ENCODE measurements at places on chromosomes 5 and 9.

- DNase-seq: no peak
Measured at GRCh38 chr5:125257997-125258396, 511.6 kb upstream of the ZNF608 start.

DNA sequence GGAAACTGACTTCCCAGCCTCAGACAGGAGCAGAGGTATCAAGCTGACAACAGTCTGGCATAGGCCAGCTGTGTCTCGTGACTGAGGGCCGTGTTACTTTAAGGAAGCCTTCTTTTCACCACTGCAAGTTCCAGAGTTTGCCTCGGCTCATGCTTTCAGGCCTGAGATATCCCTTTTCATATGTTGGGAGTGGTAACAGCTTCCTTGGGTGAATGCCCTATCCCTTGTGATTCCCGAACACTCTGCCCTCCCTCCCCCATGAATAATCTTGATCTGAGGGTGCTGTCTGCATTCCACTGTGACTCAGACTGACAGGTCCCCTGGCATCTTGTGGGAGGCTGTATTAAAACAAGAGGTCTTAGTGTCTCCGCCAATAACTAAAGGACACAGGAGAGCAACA, 49.7 kb upstream of the ARL15 start:
- DNase-seq: no peak

DNA sequence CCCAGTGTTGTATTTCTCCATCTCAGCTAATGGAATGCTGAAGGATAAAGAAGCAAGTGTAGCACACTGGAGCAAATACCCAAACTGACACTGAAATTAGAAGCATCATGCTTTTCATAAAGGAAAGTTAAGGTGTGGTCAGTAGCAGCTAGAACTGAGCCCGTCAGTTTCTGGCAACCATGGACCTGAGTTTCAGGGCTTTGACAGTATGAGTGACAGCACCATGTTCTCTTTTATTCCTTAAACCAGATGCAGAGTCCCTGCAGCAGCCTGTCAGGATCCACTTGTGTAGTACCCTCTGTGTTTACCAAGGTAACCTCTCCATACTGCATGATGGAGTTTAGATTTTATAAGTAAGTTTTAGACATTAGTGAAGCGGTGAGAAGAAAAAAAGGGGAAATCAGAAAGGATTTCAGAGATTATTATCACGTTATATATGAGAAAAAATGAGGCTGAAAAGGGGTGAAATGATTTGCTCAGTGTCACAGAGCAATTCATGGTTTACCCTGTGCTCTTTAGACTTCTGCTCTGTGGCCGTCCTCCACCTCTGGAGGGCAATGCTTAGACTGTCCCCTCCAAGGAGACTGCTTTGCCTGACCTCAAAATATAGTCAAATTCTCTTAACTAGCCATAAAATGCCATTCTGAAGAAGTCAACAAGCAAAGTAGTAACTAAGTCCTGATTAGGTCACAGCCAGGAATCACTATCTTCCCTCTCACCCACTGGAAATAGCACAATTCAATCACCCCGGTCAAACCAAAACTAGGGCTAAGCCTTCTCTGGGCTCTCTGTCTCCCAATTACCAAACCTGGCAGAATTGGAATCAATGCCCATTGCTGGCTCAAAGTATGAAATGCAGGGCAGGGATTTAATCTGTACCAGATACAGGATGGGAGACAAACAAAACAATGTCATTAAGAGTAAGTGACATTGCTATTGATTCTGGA, 10.5 kb upstream of the MYOT start:
- no peak for DNase-seq

- DNase-seq: no peak
Measured at GRCh38 chr9:115957585-115957984, 196.0 kb upstream of the PAPPA start.

GRCh38 chr5:138271281-138271680, 3.1 kb downstream of the GFRA3 start:
- no peak for DNase-seq

DNA sequence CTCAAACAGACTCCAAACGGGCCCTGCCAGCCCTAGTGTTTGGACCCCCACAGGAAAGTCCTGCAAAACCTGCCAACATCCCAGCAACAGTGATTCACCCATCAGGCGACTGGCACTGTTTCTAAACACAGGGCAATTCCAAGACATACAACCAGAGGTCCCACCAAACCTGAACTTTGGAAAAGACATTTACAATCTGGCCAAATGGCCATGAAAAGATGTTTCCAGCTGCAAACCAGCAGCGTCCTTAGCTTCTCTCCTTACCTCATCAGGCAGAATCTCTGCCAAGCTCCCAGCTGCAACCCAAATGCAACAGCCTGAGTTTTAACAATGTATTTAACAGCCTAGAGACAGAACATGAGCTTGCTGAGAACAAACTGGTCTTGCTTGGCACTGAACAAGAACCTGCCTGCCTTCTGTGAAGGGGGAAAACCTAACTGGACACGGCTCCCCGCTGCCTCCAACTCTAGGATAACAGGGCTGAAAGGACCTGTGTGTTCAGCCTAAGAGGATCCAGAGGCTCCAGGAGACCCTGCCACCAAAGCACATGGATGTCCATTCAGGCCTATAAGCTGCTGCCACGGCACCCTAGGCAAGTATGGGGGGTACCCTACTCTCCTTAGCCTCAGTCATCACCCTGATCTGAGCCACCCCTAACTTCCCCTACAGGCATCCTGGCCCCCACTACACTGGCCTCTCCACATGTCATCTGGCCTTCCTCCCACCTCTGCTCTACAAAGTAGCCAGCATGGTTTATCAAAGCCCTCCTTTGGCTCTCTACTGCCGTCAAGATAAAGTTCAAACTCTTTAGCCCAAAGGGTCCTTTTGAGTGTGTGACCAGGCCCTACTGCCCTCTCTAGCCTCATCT, 5.6 kb downstream of the P4HA2 start:
- no peak for DNase-seq

- DNase-seq: no peak
Measured at GRCh38 chr5:177445052-177445916, 1.3 kb upstream of the PRR7 start.

DNA sequence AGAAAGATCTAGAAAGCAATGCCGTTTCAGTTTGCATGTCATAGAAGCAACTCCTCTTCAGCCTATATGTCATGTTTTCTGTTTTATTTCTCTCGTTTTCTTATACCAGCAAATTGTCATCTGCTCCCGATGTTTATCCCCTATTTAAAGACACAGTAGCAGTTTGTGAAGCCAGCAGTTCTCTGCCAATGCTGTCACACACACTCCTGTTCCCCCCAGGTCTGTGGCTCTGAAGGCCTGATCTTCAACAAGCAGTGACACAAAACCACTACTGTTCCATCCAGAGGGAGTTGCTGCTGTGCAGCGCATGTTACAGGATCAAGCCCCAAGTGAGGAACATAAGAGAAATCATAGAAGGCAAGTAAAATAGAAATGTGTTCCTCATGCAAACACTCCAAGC, 364.1 kb upstream of the SLC30A5 start:
- no peak for DNase-seq

DNA sequence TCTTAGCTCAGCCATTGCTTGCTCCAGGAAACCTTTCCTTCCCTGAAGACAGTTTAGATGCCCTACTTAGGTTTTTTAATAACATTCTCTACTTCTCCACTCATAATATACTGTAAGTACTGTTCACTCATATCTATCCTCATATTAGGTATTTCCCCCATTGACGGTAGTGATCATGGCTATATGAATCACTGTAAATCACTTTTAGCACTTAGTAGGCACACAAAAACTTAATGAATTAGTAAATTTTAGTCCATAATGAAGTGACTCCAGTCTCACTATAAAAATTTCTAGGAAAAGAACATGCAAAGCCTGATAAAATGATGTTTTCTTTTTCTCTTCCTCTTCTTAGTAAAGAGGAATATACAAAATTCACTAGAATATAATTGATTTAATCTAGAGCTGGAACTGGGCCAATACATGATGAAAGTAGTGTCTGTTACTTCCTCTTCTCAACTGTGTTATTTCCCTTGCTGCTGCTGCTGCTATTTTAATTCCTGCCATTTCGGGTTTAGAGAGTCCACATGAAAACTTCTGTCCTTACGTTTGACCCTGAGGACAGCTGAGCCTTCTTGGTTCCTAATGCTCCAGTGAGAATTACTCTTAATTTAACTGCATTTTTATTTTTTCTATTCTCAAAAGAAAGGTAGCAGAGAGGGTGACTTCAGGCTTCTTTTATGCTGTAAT, 73.5 kb downstream of the LNPEP start:
- no peak for DNase-seq

DNA sequence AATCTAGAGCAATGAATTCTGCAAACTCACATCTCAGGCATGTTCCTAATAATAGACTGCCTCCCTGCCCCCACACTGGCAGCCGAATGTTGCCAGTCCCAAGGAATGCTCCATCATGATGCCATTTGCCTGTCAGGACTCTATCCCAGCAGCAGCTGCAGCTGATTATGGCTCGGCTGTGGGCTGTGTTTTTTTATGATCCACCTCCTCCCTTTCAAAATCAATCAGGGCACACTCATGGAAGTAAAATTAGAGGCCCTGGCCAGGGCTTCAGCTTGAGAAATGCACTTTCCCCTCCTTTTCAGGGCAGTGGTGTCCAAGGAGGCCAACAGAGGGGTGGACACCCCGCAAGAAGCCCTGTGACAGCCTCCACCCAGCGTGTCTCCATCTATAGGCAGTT, 176.7 kb upstream of the S1PR3 start:
- DNase-seq: no peak

DNA sequence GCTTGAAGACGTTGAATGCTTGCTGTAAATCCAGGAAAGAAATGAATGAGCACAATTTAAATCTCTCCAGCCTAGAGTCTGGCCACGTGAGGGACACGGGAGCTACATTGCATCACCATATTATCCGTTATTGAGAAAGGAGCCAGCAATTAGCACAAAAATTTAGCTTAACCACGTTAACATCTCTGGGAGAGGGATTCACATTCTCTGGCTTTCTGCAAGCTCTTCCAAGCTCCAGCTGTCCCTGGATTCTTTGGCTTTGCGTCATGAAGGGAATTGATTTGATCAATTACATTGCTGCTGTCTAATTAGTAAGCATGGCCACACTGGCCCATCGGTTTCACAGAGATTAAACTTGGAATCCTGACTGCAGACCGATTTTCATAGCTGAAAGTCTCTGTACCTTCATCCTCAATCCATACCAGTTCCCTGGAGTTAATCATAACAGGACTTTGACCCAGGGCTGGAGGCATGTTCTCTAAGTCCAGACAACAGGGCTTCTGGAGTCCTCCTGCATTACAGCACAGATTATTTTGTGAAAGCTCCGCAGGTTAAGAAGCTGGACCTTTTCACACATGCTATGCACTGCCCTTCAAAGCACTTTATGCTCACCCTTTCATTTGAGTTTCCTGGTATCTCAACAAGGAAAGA, 31.6 kb downstream of the ADRA1B start:
- no peak for DNase-seq

GRCh38 chr9:12318732-12319685, 374.2 kb upstream of the TYRP1 start:
- DNase-seq: no peak

DNA sequence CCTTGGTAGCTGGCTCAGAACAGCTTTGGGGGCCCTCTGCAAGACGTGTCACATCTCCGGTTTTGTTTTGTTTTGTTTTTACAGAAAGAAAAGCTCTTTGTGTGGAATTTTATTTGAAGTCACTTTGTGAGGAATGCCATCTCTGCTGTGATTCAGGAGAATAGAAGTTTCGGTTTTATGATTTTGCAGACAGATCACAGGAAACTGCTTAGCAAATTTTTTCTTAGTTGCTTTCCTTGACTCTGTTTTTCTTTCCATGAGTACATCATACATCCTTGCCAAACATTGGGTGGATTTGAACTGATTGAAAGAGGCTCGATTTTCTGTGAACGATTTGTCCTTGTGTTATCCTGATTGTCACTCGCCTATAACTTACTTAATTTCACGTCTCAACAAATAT, 5.1 kb downstream of the SEMA5A start:
- DNase-seq: no peak

- no peak for DNase-seq
Measured at GRCh38 chr5:58965677-58966414, 383.0 kb downstream of the RAB3C start.

GRCh38 chr5:61614606-61615005, 282.5 kb downstream of the ZSWIM6 start:
- DNase-seq: no peak

DNA sequence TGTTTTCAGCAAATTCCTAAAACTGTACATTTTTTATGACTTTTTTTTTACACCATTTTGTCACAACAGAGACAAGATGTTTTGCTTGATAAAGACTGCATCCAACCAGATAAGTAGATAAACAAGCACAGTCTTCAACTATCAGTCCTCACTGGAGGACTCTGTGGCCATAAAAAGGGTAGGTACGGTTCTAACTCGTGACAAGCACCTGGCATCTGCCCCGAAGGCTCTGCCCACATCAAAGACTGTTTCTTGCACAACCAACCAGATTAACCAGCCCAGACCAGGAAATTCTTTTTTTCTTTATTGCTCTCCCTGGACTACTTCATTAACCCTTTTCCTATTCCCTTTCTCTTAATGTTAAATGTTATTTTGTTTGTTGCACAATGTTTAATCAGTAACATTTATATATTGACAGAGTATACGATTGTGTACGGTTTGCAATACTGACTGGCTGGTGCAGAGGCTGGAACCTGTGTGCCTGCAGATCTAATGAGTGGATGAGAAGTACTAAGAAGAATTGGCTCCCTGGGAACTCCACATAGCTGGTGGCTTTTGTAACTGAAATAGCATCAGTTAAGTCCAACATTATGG, 74.1 kb downstream of the SERINC5 start:
- peak; percentile 29 for DNase-seq

DNA sequence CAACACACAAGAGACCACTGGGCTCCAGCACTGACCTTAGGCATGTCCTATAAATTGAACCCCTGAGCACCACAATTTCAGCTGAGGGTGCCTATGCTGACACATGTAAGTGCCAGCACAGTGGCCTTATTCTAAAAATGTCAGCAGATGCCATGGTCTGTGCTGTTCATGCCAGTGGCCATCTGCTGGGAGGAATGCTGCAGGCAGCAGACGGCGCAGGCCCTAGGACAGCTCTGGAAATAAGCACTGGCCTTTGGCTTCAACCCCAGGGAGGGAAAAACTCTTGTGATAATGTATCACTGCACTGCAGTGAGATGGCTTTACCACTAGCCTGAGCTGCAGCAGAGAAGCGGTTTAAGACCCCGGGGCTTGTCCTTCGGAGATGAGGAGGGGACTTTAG, 98.5 kb downstream of the SYK start:
- DNase-seq: no peak

DNA sequence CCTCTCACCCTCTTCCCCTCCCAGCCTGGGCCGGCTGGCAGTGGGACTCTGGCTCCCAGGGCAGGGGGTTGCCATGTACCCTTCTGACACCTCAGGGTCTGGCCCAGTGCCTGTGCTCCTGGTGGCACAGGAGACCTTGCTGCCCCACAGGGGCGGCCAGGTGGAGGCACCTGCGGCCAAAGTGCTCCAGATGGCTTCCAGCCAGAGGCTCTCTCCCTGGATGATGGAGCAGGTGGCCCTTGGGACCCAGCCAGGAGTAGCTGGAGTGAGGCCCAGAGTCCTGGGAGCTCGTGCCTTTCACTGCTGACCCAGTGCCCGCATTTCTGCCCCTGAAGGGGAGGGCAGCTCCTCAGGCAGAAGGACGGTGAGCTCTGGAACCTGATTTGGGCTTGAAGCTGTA, 87.3 kb downstream of the NTNG2 start:
- no peak for DNase-seq

GRCh38 chr9:110967196-110967595, 71.1 kb downstream of the LPAR1 start:
- no peak for DNase-seq
